Renal cortical epithelial cell (primary cell): ENCODE measurements at places on chromosomes 6 and 20. TPM values are rescaled to one million over a fixed set of nuclear protein-coding genes. Genes with fewer than 3 reads are reported as not detected.

MUC21 gene
- not detected in 2 replicates for total RNA-seq

SEC23B gene
- 114 and 123 TPM in 2 replicates for total RNA-seq

VSX1 gene
- not detected in 2 replicates for total RNA-seq

CST5 gene
- not detected in 2 replicates for total RNA-seq

RNF217 gene
- 14.6 and 27.7 TPM in 2 replicates for total RNA-seq

FOXS1 gene
- total RNA-seq: 0.30 TPM in 1 of 2 replicates, not detected in the other

PRND gene
- total RNA-seq: not detected in 2 replicates

TUBB gene
- total RNA-seq: 312 and 597 TPM in 2 replicates

DNA sequence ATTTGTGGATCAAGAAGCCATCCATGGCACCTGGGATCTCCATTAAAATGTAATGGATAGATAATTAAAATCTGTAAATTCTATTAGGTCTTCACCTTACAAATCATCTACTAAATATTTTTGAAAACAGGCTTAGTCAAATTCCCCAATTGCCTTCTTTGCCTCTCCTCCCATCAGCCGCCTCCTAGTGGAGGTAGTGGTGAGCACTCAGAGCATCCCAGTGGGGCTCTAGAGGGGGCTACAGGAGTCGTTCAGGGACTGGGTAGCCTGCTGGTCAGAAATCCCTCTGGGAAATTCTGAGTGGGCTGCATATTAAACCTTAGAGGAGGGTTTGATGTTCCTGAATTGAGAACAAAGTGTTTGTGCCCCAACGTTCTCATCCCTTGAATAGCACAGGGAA lies 20.8 kb upstream of the PAX1 start:
- no peak for DNase-seq

DNA sequence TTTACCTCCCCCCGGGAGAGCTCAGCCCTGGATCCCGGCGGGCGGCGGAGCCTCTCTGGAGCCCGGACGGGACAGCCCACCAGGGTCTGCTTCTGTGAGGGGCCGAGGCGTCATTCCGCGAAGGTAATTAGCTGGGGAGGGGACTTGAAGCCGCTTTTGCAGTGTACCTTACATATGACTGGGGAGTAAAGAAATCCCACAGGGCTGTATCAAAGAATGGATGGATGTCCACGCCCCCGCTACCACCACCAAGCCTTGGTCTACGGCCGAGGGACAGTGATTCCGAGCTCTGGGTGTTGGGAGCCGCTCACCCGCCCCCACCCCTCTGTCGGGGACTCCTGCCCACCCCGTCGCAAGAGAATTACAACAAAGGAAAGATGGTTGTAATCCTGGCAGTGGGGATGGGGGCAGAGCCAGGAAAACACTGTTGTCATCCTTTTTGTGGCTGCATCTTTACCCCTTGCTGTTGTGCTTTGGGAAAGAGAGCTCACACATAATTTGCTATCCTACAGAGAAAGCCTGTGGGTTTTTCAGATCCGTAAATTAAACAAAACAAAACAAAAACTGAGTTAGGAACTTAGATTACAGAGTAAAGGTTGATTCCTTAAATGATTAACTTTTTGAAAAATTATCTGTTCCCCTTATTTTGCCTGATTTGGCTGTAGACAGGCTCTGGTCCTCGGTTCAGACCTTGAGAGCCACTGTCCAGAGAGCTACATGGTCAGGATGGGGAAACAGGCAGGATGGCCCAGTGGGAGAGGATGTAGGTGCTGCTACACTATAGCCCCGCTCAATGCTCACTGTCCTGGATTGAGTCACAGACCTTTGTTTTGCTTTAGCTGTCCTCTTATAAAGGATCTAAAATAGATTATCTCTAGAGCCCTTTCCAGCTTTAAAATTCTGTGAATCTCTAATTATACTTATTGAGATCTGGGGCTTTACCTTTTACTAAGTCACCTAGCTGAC lies 997 bp upstream of the FBXO30 start:
- no peak for DNase-seq

GRCh38 chr6:125587666-125588632 lies 161.5 kb upstream of the HEY2 start:
- no peak for DNase-seq

GRCh38 chr6:2507016-2507415 lies 243.7 kb downstream of the MYLK4 start:
- no peak for DNase-seq

GRCh38 chr20:40953856-40954255 lies 74.8 kb upstream of the TOP1 start:
- peak; percentile 15 for DNase-seq

GRCh38 chr20:32999603-33000250 lies 4.5 kb downstream of the SUN5 start:
- DNase-seq: no peak

- DNase-seq: no peak
Measured at GRCh38 chr6:149176971-149177667, 140.4 kb upstream of the TAB2 start.

DNA sequence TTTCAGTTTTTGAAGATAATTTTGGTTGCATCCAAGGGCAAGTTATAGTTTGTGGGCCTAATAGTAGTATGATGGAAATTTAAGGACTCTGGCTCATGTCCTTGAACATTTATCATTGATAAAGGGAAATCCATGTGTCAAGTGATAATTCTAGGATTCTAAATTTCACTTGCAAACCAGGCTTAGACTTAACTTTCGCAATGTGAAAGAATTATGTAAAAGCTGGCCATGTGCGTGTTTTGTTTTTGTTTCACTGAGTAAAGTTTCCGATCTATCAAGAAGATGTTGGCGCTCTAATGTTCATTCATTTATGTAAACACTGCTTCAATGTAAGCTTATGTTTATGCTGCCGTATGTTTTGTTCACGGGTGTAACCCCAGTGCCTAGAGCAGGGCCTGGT lies 302.0 kb downstream of the SOX4 start:
- DNase-seq: no peak

DNA sequence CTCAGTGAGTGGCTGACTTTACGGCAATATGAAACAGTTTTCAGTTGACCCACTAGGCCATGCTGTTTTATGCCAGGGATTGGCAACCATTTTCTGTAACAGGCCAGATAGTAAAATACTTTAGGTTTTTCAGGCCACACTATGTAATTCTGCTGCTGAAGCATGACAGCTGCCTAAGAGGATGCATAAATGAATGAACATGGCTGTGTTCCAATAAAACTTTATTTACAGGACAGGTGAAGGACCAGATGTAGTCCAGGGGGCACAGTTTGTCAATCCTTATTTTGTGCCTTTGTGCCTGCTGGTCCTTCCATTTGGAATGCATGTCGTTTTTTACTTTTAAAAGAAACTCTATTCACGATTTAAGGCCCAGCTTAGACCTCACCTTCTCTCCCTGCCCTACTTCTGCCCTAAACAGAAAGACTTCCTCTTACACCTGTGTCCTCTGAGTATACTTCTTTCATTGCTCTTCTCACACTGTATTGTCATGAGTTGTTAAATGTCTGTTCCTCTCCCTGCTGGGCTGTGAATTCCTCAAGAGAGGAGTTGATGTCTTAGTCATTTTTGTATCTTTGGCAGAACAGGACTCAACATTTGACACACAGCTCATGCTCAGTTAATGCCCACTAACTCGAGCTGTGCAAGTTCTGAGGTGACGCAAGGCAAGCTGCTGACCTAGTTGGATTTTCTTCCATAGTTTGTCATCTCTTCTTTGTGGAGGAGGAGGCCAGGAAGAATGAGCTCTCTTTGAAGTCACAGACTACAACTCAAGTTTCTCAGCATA lies 90.1 kb upstream of the MAP7 start:
- peak; percentile 59 for DNase-seq

GRCh38 chr6:39553029-39553428 lies 172.2 kb downstream of the KIF6 start:
- no peak for DNase-seq

- no peak for DNase-seq
Measured at GRCh38 chr6:15351631-15352030, 105.8 kb downstream of the JARID2 start.

- no peak for DNase-seq
Measured at GRCh38 chr6:54878718-54879117, 32.1 kb downstream of the FAM83B start.

DNA sequence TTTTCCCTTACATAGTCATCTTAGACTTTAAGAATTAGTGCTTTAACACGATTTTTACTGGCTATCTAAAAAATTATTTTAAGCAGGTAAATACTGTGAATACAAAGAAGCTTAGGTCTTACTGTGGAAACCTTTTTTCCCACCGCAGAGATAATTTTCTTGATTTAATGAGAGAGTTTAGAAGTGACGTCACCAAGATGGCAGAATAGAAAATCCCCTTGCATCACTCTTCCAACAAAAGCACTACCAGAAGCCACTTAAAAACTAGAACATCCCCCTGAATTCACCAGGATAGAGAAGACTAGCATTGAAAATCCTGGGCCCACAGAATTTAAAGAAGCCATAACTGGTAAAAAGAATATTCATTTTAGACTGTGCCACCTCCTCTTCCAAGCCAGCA lies 375.4 kb upstream of the PTCHD4 start:
- no peak for DNase-seq

DNA sequence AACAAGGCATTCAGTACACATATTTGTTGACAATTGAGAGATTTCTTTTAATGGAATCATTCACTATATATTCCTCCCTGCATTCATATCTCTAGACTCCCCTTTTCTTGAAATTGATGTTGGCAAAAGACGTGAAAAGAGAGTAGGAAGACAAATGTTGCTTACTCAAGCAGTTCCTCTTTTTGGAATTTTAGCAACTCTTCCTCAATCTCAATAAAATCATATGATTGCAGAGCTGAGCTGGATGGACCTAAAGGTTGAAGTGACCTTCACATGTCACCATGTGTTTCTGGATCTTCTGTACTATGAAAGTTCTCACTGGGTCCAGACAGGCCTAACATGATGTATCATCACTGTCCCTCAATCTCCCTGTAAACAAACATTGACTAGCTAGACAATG lies 18.6 kb downstream of the ADGRF1 start:
- DNase-seq: no peak

GRCh38 chr6:117130125-117130524 lies 135.2 kb upstream of the VGLL2 start:
- DNase-seq: no peak

GRCh38 chr6:125810445-125810844 lies 19.7 kb downstream of the NCOA7 start:
- DNase-seq: peak; percentile 74

- DNase-seq: no peak
Measured at GRCh38 chr20:60228255-60228654, 270.0 kb downstream of the CDH26 start.

GRCh38 chr20:3238616-3239025 lies 369 bp downstream of the SLC4A11 start:
- DNase-seq: no peak

- DNase-seq: no peak
Measured at GRCh38 chr6:110492584-110492983, 16.2 kb upstream of the SLC22A16 start.

- no peak for DNase-seq
Measured at GRCh38 chr20:58868795-58869194, 16.3 kb downstream of the GNAS start.

GRCh38 chr6:33298773-33299236 lies at the start of gene RGL2:
RGL2 (minus strand) TSS chr6:33298942; CDS start chr6:33298610, 332 bp downstream.
- DNase-seq: no peak

GRCh38 chr6:52135217-52135616 lies 47.8 kb upstream of the PKHD1 start:
- peak; percentile 84 for DNase-seq

DNA sequence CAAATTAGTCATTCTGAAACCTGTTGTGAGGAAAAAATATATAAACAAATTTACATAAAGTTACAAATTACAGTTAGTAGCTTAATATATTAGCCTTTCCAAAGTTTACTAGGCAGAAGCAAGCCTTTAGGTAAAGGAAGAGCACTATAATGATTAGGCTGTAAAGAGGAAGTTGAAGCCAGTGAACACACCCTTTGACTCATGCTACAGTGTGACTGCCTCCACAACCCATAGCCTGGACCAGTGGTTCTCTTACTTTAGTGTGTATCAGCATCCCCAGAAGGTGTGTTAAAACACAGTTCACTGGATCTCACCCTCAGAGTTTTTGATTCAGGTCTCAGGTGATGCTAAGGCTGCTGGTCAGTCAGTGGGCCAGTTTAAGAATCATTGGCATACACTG lies 91.4 kb upstream of the DEFB112 start:
- DNase-seq: no peak

- no peak for DNase-seq
Measured at GRCh38 chr6:43129434-43130194, 41.5 kb upstream of the SRF start.

DNA sequence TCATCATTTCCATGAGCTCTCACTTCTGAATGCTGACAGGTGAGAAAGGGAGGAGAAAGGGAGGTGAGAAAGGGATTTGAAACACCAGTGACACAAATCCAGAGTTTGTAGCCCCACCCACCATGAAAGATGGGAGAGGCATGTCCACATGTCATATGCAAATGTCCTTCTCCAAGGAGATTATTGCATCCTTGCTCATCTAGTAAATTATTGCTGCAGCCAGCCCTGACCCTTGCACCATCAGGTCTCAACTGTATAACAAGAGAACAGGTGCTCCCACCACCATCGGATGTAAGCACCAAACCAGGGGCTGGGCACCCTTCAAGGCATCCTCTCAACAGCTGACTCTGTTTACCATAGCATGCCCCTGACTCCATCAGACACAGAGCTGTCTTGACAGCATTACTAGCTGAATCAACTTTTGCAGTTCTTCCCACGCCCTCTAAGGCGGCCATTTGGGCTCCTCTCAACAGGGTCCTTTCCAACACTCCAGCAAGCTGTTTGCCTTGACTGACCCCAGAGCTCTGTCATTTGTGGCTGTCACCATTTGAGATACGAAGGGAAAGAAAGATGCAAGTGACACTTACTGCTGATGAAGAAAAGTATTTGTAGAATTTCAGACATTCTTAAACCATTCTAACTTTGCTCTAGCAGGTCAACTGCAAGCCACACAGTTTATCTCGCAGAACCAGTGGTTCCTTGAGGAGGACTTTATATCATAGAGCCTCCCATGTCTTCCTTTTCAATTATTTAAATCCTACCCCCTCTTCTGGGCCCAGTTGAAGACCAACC lies 14.2 kb downstream of the GFOD1 start:
- no peak for DNase-seq
